ENCODE measurements at places on chromosomes 3 and 15.

GRCh38 chr3:63927422-63928280 lies 15.5 kb upstream of the SCAANT1 start:
- DNase-seq, result no peak

DNA sequence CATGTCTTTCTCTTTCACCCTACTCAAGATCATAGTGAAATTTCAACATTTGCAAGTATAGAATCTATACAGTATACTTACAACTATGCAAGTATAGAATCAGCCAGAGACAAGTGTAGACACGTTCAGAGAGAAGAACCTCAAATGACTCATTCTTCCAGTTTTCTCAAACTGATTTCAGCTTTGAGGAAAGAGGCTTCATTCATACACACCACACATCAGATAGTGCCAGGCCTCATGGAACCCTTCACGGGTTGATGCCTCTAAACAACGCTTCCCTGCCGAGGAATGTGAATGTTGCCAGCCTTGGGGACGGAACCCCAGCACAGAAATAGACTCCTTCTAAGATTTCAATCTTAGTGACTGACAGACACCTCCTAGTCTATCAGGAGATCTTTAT lies 135.7 kb downstream of the FOXP1 start:
- DNase-seq, result no peak

DNA sequence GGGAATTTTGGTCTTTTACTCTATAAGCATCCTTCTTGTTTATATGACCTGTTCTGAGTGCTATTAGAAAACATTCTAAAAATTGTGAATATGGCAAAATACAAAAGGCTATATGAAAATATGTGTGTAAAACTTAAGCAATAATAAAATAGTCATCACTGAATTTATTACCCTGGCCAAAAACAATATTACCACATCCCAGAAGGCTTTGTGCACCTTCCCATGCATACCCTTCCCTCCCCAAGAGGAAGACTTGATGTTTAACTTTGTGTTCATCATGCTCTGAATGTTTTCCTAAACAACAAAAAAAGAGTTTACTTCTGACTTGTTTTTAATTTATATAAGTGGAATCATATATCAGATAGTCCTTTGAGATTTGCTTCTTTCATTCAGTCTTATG lies 155.1 kb upstream of the TNIK start:
- no peak for DNase-seq

- DNase-seq, result no peak
Measured at GRCh38 chr3:186932281-186933181, 2.2 kb downstream of the ST6GAL1 start.

- no peak for DNase-seq
Measured at GRCh38 chr3:72143966-72144717, 359.2 kb upstream of the PROK2 start.

GRCh38 chr3:172376881-172377280 lies 71.4 kb downstream of the GHSR start:
- no peak for DNase-seq

GRCh38 chr15:66211670-66212562 lies 41.6 kb downstream of the MEGF11 start:
- DNase-seq, result no peak

- DNase-seq, result no peak
Measured at GRCh38 chr3:195537995-195538394, 5.1 kb downstream of the PPP1R2 start.

- DNase-seq, result no peak
Measured at GRCh38 chr15:74213858-74214284, 11.3 kb upstream of the STRA6 start.

DNA sequence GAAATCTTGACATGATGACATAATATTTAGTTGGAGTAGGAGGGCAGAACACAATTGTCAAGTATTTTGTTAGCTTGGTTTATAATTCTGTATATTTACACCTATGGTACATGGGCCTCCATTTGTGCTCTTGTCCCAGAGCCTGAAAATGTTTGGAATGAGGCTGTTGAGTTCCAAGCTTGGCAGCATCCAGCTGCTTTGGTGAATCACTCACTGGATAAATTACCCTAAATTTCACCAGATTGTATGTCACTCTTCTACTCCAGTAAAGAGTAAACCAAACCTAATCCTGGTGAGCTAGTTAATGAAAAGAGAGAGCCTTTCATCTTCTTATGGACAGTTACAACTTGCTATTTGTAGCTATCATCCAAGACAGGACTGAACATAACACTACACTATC lies 928.7 kb downstream of the DIPK2A start:
- DNase-seq, result no peak

GRCh38 chr15:25736461-25736860 lies 126.7 kb downstream of the ATP10A start:
- DNase-seq, result no peak

DNA sequence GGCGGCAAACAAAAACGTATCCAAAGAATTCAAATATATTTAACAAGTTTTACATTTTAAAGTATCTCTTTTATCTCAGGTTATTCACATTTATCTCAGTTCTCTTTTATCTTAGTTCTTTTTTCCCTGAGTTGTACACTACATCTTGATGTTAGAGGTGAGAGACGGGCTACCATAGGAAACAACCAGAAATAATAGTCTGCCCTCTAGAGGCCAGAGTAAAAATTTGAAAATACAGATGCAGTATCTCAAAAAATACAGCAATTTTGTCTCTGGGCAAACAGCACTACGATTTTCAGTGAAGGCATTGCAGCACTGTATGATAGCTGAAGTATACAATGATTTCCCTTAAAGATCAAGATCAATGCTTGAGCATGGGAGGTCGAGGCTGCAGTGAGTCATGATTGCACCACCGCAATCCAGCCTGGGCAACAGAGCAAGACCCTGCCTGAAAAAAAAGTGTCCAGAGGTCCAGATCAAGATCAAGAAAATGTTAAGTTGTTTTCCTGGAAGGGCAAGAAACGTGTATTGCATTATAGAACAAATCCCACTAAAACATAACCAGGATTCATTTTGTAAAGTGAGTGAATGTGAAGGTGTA lies 82.6 kb upstream of the ATP11B start:
- DNase-seq, result no peak

GRCh38 chr15:62903437-62903836 lies 139.1 kb upstream of the TPM1 start:
- no peak for DNase-seq

DNA sequence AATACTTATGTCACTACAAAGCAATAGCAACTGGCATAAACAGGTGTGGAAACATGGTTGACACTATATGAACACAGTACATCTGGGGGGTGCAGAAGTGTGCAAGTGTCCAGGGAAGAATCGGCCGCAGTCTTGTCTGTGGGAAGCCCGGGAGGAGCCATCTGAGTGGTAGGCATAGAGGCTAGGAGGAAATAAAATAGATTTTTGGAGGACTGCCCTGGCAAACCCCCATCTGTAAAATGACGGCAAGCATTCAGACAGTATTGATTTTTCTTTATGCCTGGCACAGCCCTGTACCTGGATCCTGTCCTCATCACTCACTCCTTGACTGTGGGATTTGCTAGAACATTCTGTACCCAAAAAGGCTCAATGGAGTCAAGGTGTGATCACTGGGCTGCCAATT lies 31.3 kb downstream of the THSD4 start:
- DNase-seq, result no peak

DNA sequence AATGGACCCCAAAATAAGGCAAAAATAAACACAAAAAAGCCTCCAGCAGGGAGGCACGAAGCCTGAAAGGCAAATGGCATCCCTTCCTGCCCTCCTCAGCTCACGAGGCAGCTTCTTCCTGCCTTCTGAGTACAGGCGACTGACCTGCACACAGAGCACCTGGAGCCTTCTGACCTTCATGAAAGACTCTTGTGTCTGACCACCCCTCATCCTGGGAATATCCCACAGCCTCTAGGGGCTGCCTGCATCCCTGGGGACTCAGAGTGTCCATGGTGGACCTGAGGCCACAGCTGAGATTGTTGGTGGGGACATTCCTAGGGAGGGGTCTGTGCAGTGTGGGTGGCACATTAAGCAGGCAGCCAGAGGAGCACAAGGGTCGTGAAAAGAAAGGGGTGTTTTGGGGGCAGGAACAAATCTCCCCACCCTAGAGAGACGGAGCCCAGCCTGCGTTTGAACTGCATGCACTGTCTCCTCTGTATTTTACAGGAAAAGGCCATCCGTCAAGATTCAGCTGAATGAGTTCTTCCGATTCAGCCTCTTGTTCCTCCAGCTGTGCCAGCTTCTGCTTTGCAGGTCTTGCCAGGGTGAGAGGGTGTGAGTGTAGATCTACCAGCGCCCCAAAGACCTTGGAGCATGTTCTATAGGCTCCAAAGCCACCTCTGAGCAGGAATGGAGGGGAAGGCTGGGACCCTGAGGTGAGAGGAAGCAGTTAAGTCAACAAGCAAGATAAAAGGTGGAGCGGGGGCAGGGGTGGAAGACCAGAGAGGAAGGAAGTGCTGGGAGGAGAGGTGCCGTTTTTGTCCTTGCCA lies 80.4 kb upstream of the MEF2A start:
- DNase-seq, result no peak

GRCh38 chr3:39327746-39328349 lies 1.7 kb upstream of the CCR8 start:
- DNase-seq, result no peak

- no peak for DNase-seq
Measured at GRCh38 chr3:114973536-114973935, 173.6 kb downstream of the ZBTB20 start.
